Suppressor macrophage treated with lipopolysaccharide for 1 hour (primary cell): ENCODE measurements at places on chromosomes 5 and 9.
A peak's percentile ranks its signal among the peaks of the same experiment; 100 is the strongest.

DNA sequence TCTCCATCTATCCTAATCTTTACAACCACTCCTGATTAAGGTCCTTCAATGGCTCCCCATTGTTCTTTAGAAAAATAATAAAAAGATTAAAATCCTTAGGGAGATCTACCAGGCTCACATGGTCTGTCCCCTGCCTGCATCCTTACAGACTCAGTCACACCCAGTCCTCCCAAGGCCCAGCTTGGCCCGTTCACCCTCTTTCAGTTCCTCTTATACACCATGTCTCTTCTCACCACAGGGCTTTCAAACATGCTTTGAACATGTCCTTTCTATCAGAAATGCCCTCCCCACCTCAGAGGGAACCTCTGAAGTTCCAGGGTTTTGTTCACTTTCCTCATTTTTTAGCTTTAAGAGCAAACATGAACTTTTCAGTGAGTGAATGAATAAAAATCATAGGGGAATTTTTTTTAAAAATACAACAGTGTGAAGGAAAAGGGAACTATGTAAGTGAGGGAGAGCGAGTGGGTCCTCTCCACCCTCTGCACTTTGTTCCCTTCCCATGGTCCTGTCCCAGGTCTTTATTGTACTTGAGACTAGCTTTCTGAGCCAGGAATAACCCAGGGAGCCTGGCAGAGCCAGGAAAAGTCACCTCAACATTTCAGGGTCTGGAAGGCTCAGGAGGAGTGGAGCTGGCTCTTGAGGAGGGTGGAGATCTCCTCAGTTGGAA is 55.3 kb downstream of the TRPC7 start:
- DNase-seq, result peak; percentile 8

GRCh38 chr5:81516091-81516490 is 122.2 kb upstream of the ACOT12 start:
- DNase-seq, result no peak

DNA sequence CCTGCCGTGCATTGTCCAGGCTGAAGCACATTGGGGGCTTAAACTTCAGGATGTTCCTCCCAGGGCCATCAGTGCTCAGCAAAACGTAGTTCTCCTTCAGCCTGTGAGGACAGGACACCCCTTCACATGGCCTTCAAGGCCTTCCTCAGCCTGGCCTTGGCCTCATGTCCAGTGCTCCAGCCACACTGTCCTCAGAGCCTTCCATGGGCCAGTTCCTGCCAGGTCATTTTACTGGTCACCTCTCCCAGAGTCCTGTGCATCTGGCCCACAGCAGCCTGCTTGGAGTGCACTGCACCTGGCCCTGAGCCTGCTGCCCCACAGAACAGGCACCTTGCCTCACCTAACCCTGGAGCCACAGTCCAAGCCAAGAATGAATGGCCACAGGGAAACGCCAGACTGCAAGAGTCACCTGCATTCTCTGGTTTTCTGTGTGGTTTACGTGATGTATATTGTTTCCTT is 8.7 kb downstream of the HNRNPAB start:
- no peak for DNase-seq

DNA sequence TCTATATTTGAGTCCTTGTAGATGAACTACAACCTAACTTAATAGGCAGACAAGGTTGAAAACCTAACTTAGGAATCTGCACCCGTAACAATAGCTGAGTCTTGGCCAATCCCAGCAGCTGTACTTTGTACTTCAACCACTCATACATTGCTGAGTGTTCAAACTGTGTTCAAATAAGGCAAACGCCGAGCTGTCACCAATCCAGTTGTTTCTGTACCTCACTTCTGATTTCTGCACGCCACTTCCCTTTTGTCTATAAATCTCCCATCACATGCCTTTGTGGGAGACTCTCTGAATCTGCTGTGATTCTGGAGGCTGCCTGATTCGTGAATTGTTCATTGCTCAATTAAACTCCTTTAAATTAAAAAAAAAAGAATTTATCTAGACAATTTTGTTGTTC is 167.8 kb upstream of the TUT7 start:
- no peak for DNase-seq

- no peak for DNase-seq
Measured at GRCh38 chr5:28286566-28286965, 1248.2 kb upstream of the CDH9 start.

GRCh38 chr5:143126174-143127019 is 277.1 kb downstream of the NR3C1 start:
- DNase-seq, result peak; percentile 22

DNA sequence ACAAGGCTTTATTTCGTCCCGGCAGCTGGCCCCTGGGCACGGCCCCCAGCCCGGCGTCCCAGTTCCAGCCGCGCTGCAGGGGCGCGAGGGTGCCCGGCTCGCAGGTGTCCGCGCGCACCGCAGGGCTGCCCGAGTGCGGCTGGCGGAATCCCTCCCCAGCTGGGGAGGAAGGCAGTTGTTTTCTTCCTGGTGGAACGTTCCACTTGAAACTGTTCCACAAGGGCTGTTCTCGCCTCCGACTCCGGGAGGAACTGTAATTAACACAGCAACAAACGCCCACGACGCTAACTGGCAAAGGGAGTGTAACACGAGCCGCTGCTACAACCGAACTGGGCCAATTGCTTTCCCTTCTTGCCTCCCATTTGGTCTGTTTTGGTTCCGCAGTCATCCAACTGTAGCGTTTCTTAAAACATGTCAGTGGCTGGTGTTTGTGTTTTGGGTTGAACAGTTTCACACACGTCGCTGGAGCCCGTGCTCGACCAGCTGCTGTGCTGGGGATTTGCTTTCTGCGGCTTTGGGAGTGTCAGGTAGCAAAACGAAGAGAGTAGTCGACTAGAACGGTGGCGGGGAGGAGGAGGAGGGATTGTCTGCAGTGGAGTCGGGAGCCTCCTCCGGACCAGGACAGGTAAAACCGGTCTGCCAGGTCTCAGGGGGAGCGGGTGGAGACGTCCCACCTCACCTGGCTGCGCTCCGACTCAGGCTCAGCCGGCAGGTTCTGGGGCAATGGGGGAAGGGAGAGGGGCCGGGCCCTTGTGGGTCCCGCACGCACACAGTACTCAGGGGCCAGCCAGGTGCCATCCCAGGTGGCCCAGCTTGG is 131.6 kb upstream of the NIPBL start:
- DNase-seq, result peak; percentile 72

DNA sequence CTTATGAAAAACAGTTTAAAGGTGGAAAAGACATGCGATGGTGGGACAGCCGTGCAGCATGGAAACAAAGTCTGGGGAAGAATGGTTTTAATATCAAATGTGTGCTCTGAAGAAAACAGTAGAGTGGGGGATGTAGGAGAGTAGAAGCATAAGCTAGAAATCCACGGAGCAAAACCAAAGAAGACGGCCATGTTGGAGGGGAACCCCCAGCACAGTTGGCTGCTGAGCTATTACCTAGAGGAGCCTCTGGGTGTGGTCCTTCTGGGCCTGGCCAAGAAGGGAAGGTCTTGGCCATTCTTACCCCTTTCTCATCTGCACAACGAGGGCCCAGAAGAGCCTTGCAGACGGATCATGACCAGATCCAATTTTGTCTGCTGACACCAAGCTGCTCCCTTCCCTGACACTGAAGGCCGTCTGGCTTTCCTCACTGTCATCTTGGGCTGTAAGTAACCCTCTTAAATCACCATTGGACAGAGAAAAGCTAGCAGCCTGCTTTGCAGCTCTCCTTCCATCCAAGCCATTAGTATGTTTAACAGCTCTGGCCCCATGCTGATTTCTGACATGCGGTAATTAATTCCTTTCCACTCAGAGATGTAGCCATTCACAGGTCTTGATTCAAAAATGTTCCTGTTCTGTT is 189.5 kb downstream of the SEC61B start:
- DNase-seq, result no peak

GRCh38 chr9:35646153-35646532 is 4.6 kb downstream of the SIT1 start:
- no peak for DNase-seq

- DNase-seq, result peak; percentile 22
Measured at GRCh38 chr5:150624334-150625163, 15.9 kb upstream of the SYNPO start.

GRCh38 chr9:2559192-2560152 is 62.1 kb upstream of the VLDLR start:
- no peak for DNase-seq

GRCh38 chr5:119347991-119348390 is 7.8 kb upstream of the TNFAIP8 start:
- DNase-seq, result no peak

DNA sequence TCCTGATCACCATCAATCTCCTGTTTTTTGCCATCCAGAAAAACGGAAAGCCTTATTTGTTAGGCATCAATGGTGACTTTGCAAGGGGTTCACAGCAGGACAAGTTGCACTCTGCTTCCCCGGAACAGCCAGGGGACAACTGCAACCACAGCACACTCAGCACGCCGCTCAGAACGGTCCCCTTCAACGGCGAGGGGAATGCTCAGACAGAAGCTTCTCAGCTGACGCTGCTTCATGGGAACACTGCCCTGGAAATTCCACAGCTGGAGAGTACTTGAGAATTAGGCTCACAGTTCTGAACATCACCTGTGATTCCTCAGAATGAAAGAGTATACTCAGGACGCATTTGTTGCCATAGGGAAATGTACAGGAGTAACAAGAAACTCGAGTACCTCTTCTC is 40.1 kb upstream of the PLPP6 start:
- DNase-seq, result no peak

GRCh38 chr9:4661611-4662010 is 483 bp upstream of the PLPP6 start:
- no peak for DNase-seq

- no peak for DNase-seq
Measured at GRCh38 chr9:135050072-135050990, 37.1 kb upstream of the OLFM1 start.

- no peak for DNase-seq
Measured at GRCh38 chr5:37915097-37915736, 75.4 kb upstream of the GDNF start.

- DNase-seq, result no peak
Measured at GRCh38 chr5:61910771-61911170, 395.2 kb upstream of the KIF2A start.

- DNase-seq, result no peak
Measured at GRCh38 chr5:155540000-155540595, 526.5 kb downstream of the KIF4B start.

DNA sequence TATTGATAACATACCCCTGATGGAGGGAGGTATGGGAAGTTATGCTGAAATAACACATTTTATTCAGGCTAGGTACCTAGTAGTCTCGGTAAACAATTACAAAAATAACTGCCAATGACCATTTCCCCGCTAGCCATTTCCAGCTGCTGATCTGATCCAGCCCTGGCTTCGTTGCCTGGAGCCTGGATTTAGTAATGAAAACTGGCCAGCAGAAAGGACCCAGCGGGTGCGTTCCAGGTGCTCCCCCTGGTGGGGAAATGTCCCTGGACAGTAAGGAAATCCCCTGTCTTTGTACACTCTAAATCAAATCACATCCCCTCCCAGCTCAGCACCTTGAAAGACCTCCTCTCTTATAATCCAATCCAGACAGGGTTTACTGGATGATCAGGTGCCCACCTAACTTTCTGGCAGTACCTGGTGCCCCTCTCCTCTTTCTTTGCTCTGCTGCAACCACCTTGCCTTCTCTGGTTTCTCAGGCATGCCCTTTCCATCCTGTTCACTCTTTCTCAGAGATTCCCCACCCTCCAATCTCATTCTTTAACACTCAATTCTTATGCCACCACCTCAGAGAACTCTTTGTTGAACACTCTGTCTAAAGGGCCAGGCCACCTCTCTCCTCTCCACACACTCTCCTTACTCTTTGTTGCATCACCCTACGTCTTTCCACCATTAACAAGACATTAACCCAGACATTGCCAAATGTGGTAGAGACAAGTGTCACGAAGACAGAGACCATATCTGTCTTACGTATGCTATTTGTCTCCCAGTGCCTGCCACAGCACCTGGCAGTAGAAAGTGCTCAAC is 50.1 kb upstream of the SMAD5 start:
- DNase-seq, result peak; percentile 67

GRCh38 chr9:101711330-101711941 is 27.0 kb downstream of the GRIN3A start:
- DNase-seq, result peak; percentile 52

DNA sequence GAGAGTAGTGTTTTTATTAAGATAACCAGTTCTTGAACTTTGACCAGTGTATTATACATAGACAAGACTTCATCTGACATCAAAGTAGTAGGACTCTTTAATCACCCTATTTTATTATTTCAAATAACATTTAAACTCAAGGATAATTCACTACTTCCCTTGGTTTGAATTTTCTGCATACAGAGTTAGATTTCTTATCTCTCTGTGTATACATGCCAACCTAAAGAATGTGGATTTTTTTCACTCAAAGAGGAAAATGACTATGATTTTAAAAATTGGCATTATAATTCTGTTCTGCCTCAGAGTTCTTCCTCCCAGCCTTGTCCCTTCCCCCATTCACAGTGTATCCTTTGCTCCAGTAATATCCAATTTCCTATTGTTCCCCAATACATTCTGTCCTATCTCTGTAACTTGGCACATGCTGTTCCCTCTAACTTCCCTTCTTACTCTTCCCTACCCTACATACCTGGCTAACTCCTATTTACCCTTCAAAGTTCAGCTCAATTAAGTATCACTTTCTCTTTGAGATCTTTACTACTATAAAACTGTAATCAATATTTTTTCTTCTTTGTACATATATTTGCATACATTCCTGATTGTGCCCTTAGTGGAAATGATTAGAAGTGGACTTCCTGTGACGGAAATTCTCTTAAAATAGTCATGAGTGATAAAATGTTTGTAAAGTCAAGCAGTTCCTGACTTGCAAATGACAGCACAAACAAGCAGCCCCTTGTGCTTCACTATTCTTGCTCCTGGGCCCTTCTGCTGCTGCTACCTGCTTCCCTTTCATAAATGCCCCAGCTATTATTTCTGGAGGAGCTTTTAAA is 38.1 kb upstream of the DENND4C start:
- DNase-seq, result no peak

- DNase-seq, result no peak
Measured at GRCh38 chr5:150651382-150651781, 9.7 kb upstream of the MYOZ3 start.

GRCh38 chr5:141437221-141437620 is 6.9 kb downstream of the PCDHGA12 start:
- DNase-seq, result no peak

- no peak for DNase-seq
Measured at GRCh38 chr9:22809371-22809770, 362.7 kb downstream of the DMRTA1 start.

DNA sequence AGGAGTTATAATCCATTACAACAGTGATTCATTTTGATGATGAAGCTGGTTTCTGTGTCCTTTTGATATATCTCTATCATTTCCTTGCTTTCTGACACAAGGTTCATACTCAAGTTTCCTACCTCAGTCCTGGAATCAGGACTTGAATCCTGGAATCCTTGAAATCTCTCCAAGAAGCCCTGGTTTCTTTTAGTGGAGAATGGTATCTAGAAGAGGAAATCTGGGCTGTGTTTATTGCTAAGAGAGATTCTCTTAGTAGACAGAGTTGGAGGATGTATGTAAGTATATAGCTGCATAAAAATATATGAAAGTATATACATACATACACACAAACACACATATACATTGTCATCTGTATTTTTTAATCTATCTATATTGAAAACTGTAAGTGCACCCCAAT is 114.4 kb downstream of the GCNT1 start:
- no peak for DNase-seq

DNA sequence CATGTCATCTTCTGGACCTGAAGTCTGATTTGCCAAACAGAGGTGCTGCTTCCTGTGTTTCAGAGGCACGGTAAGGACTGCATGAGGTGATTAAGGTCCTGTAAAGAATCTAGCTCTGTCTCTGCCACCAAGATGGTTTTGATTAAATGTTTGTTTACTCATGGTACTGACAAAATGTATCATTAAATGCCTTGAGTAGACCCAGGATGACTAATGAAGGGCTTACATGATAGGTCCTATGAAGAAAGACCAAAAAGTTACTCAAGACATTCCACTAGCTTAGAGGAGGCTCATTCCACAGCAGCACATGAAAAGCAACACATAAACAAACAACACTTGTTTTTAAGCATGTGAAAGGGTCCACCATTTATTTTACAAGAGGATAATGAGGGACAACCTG is 100.9 kb downstream of the BOD1 start:
- no peak for DNase-seq
